ENCODE measurements at places on chromosomes 7 and 10. TPM values are rescaled to one million over a fixed set of nuclear protein-coding genes. Genes with fewer than 3 reads are reported as not detected.

The LBX1 gene
- not detected for total RNA-seq

The CYP26C1 gene
- not detected for total RNA-seq

DNA sequence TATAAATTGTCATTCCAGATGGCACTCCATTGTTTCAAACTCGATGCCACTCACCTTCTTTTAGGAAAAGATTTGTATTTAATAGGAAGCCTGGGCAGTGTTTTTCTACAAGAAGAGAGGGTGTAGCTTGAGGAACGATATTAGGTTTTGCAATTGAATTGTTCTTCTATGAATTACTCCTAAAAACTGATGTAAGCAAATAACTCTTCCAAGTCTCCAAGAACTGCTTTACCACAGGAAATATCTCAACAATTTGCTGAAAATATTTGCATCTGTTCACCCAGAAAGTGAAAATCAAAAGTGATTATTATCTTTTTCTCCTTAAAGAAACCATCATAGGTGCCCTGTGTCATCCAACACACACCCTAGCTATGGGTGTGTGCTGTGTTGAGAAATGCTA is 261.3 kb upstream of the MEOX2 start:
- DNase-seq, result no peak

DNA sequence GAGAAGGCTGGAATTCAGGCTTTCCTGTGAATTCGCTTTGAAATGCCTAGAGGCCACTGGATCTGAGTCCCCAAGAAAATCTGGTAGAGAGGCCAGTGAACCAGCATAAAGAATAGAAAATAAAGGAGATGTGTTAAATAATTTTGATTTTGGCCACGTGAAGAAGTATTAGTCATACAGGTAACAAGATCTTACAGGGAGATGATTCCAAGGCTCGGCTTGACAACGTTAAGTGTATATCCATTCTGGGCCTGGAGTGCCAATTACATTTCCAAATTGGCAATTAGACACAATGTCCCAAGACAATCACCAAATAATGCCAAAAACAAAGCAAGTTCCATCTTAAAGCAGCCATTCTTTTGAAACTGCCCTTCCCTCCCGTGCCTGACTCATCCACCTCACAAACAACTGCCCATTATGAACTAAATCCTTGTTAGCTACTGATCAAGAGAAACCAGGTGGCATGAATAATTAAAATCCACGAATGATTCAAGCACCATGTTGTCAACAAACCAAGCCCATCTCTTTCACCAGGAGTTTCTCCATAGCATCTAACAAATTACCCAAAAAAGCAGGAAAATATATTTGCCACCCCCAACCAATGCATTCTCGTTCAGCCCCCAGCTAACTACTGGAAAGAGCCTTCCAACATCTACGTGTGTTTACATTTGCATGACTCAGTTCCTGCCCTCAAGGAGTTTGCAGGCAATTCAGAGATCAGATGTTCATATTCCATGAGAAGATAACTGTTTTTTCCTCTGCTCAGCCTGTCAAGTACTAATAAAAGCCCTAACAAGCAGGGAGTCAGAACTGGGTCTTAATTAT is 8.5 kb downstream of the KCNMA1 start:
- no peak for DNase-seq

DNA sequence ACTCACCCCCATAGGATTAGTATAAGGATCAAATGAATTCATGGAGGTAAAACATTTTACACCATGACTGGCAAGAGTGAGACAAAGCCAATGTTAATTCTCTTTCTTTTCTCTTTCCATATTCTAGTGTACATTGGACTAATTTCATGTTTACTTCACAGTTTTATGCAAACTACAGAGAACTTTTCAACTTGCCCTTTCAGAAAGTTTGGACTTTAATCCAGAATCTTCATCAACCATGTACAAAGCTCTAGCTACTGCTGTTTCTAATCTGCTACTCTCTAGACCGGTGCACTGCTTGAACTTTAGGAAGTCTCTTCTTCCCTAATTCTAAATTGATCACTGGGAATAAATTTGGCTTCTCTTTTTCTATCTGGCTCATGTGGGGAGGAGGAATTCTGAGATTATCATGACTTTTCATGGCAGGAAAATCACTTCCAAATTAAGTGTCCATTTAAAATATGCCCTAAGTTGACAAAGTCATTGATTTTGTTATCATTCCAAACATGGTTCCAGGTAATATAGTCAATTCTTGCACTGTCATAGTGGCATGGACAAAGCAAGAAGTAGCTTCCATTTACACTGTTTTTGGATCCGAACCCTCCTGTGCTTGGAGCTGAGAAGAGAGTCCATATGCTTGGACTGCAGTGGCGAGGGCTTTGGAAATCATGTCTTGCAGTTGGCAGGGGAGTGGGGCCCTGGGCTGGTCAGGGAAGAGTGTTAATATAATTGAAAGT is 903.3 kb downstream of the CCSER2 start:
- no peak for DNase-seq

The MMP21 gene
- not detected for total RNA-seq

The TAS2R5 gene
- 0.98 TPM for total RNA-seq

The AIMP2 gene
- total RNA-seq, result 60.3 TPM

- DNase-seq, result no peak
Measured at GRCh38 chr10:85317827-85318226, 989.4 kb downstream of the CCSER2 start.

The ZNF25 gene
- total RNA-seq, result 4.2 TPM

- DNase-seq, result peak; percentile 27
Measured at GRCh38 chr7:93442478-93443224, 131.9 kb downstream of the CALCR start.

The RBM33 gene
- 56.9 TPM for total RNA-seq

The MUC3A gene
- total RNA-seq, result 137 TPM

- no peak for DNase-seq
Measured at GRCh38 chr7:134900166-134900982, 85.9 kb upstream of the AGBL3 start.

The ENKUR gene
- total RNA-seq, result 0.48 TPM

GRCh38 chr7:74083117-74083876 is at the start of gene LIMK1:
LIMK1 (plus strand) TSS chr7:74083804; CDS start chr7:74083991, 187 bp downstream.
- DNase-seq, result peak; percentile 79

GRCh38 chr10:11409357-11409756 is 202.1 kb downstream of the USP6NL start:
- no peak for DNase-seq

The TRIM73 gene
- 2.1 TPM for total RNA-seq

The GPR15LG gene
- total RNA-seq, result 560 TPM

- no peak for DNase-seq
Measured at GRCh38 chr10:52004342-52004949, 305.1 kb upstream of the CSTF2T start.

DNA sequence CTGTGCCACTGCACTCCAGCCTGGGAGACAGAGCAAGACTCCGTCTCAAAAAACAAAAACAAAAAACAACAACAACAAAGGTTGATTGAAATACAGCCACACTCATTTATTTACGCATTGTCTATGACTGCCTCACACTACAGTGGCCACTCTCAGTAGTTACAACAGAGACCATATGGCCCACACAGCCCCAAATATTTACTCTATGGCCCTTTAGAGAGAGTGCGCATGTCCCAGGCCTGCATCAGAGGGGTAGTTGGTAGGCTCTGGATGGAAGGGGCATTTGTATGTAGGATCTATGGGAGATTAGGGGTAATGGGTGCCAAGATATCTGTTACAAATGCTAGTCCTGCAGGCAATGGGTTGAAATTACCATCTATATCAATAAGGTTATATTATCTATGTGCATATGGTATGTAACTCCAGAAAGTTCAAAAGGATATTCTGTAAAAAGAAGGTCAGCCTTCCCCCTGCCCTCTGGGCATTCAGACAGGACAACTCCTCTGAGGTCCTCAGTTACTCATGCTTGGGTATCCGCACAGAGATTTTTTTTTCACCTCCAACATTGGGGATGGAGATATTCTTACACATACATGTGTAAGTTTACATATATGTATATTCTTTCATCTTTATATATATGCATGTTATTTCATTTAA is 56.3 kb downstream of the DENND2A start:
- DNase-seq, result no peak

DNA sequence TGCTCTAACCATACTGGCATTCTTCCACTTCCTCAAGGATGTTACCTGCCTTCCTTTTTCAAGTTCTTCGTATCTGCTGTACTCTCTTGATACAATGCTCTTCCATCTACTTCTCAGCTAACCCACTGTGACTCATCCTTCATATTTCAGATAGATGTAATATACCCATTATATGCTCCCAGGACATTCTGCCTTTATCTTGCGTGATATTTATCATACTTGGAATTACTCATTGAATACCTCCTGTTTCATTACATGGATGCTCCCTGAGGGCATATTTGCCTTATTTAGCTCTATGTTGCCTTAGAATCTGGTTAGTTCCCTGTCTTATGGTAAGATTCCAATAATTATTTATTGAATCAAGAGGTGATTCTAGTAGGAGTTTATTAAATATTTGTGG is 706.4 kb downstream of the SORCS3 start:
- DNase-seq, result no peak

DNA sequence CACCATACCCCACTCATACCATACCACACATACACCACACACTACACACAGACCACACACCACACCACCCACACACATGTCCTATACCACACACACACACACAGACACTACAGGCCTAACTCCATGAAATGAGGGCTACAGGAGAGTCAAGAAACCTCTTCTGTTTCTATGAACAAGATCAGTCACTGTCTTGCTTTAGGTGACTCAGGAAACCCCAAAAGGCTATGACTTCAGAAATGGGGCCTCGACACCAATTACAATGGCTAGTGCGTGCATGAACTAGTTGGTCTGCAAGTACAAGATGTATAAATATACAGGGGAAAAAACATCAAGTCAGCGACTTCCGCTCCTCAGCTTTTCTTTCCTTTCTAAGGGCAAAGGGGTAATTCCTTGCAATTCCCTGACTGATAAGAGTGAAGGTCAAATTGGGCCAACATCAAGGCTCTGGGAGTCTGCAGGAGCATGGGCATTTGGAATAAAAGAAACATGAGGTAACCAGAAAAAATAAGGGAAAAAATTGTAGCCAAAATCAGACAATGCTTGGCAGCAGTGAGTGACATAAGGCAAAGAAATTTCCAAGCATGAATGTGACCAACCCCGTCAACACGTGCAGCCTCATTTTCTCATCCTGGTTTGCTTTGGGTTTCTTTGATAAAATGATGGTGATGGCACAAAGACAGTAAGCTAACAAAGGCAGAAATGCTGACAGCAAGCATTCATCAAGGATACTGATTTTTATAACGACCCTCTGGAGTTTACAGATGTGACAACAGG is 1.5 kb downstream of the PKD1L1 start:
- no peak for DNase-seq

GRCh38 chr10:89163265-89163995 is 43.7 kb downstream of the CH25H start:
- DNase-seq, result peak; percentile 22

GRCh38 chr7:8590791-8591190 is 157.4 kb downstream of the NXPH1 start:
- no peak for DNase-seq

- DNase-seq, result no peak
Measured at GRCh38 chr10:72312865-72313391, 39.2 kb downstream of the DDIT4 start.

DNA sequence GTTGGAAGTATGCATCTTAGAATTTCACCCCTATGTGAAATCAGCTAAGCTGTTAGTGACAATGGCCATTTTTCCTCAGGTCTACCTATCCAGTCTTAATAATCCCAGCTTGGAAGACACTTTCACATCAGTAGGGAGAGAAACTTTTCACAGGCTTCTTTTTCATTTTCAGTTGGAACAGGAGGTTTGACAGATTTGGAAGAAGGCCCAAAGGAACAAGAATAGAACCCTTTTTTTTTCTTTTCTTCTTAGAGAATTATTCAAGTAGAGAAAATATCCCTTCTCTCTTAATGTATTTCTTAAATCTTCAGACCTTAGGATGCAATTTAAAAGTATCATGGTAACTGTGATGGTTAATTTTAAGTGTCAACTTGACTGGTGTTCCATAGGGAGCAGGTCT is 410.5 kb upstream of the C7orf33 start:
- DNase-seq, result no peak

- DNase-seq, result no peak
Measured at GRCh38 chr7:136023134-136023869, 46.1 kb upstream of the MTPN start.

The PRRT4 gene
- total RNA-seq, result 0.24 TPM

DNA sequence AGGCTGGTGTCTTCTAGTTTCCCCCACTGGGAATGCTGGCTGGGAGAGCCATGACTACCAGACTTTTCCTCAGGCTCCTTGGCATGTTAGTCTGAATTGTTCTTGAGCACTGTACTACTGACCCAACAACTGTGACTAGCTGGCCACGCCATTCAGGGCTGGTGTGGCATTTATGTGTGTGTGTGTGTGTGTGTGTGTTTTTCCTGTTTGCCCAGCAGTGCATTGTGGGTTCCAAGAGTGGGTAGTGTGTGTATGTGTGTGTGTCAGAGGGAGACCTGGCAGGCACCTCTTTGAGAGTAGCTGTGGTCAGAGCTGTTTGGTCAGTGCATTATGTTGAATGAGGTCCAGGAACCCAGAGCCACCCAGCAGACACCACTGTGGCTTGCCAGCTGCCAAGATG is 9.2 kb downstream of the PCBD1 start:
- no peak for DNase-seq

The MKX gene
- 2.3 TPM for total RNA-seq

The HSPA12A gene
- total RNA-seq, result 7.0 TPM

GRCh38 chr7:137940218-137940617 is 61.7 kb downstream of the CREB3L2 start:
- DNase-seq, result no peak

The ATOH7 gene
- total RNA-seq, result 0.53 TPM

DNA sequence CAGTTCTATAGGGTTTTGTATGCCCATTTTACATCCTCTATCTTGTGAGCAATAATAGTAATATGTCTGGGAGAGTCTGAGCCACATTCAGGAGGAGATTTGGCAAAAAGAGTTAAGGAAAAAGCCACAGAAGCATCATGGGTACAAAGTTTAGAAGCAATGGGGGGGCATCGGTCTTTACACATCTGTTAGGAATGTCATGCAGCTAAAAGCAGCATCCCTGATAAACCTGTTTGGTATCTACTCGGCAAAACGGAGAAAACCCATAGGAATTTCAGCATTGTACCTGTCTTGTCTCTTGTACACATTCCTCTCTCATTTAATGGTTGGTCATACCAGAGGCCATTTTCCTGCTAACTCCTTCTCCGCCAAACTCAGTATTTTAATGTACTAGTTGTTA is 12.5 kb upstream of the HERPUD2 start:
- DNase-seq, result no peak

GRCh38 chr10:131814567-131815265 is 86.1 kb upstream of the PPP2R2D start:
- DNase-seq, result peak; percentile 7

DNA sequence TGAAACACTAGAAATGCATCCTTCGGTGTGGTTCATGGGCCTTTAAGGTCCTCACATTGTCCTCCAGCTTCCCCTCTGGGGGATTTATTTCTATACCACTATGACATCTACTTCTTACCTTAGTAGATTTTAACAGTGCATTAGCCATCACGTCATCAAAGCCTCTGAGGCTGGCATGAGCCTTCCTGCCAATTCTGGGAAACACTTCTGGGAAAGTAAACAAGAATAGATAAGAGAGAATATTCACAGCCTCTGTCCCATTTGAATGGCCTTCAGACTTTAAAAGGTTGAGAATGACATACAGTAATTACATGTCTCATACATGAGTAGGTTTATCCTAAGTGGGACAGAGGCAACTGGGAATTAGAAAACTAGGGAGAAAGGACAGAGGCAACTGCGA is 89.7 kb downstream of the AMPH start:
- no peak for DNase-seq

All from colonic mucosa (tissue), 4 donors.